T-helper 17 cell (primary cell): ENCODE measurements at places on chromosomes 3 and 15. TPM values are rescaled to one million over a fixed set of nuclear protein-coding genes. Genes with fewer than 3 reads are reported as not detected.

- no peak for DNase-seq
Measured at GRCh38 chr3:52046186-52046901, 10.0 kb downstream of the DUSP7 start.

- DNase-seq = no peak
Measured at GRCh38 chr3:11300970-11301369, 28.8 kb downstream of the ATG7 start.

GRCh38 chr3:177144922-177145321 is 52.4 kb downstream of the TBL1XR1 start:
- DNase-seq = no peak

GRCh38 chr3:42608581-42608980 is 8.1 kb downstream of the NKTR start:
- no peak for DNase-seq

- no peak for DNase-seq
Measured at GRCh38 chr15:67172172-67172571, 82.3 kb downstream of the AAGAB start.

GRCh38 chr3:4754180-4755086 is 224.8 kb upstream of the BHLHE40 start:
- DNase-seq = no peak

DNA sequence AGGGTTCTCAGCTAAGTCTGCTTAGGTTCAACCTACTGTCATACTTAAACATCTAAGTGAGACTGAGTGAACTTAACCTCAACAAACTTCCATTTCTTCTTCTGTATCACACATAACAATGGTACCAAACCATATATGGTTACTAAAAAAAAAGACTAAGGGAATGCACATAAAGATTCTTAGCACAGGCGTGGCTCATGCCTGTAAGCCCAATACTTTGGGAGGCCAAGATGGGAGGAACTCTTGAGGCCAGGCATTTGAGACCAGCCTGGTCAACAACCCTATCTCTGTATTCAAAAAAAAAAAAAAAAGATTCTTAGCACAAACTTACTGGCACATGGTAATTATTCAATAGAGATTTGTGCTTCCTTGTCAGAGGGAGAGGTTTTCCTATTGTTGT is 57.9 kb downstream of the ACAP2 start:
- DNase-seq = no peak

- DNase-seq = no peak
Measured at GRCh38 chr15:77642793-77643430, 10.2 kb upstream of the LINGO1 start.

- DNase-seq = no peak
Measured at GRCh38 chr3:159865041-159865579, 123.5 kb upstream of the IL12A start.

DNA sequence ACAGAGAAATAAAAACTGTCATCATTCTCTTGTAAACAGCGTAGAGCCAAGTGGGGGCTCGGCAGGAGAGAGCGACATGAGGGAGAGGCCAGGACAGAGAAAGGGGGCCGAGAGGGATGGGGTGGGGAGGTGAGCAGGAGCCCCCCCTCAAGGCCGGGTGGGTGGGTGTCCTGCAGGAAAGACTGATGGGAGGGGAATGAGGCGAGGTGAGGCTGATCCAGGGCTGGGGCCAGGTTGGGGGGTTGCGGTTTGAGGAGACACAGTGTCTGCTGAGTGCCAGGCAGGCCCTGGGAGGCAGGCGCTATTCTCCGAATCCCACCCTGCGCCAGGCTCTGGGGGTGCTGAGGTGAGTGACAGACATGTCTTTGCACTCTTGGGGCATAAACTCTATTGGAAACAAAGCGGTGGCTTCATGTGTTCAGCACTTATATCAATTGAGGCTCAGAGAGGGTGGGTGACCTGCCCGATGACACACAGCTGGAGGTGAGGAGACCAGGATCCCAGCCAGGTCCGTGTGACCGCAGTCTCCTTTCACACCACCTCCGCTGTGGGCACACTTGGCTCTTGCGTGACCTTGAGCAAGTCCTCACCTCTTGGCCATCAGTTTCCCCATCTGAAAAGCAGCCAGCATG is 19.6 kb upstream of the CSPG4 start:
- no peak for DNase-seq

GRCh38 chr15:37078566-37078965 is 21.8 kb downstream of the MEIS2 start:
- DNase-seq = no peak

Gene HES1
- 2.4 TPM for total RNA-seq

Gene CISH
- 28.3 TPM for total RNA-seq

Gene KLF13
- 184 TPM for total RNA-seq

Gene EFCC1
- 0.12 TPM for total RNA-seq

Gene FETUB
- not detected for total RNA-seq

Gene LYSMD2
- 21.8 TPM for total RNA-seq
